Calu3 (cell line): ENCODE measurements at places on chromosomes 6 and 20. TPM values are rescaled to one million over a fixed set of nuclear protein-coding genes. Genes with fewer than 3 reads are reported as not detected.

RNF5 gene
- total RNA-seq: 85.4 and 89.6 TPM in 2 replicates

PCMTD2 gene
- 61.2 and 62.2 TPM in 2 replicates for total RNA-seq

RSPH4A gene
- 0.21 and 0.22 TPM in 2 replicates for total RNA-seq

BPIFA1 gene
- total RNA-seq: not detected in 2 replicates
